Cardiac fibroblast (primary cell): ENCODE measurements at places on chromosomes 4 and X.

GRCh38 chr4:2354118-2354517 is 64.3 kb downstream of the ZFYVE28 start:
- peak; percentile 30 for DNase-seq

DNA sequence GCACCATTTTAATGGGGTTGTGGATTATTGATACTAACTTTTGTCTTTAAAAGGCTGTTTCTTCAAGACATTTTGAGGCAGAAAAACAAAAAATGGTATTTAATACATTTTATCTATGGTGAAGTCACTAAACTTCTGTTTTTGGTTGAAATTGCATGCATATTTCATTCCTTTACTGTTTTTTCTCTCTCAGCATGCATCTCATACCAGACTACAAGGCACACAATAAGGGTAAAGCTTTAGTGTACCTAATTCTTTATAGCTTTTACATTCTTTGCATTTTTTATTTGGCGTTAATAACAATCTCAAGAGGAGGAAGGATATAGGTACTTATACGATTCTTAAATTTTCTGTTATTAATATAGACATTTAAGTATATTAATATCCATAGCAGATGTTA is 151.0 kb upstream of the DKK2 start:
- no peak for DNase-seq

DNA sequence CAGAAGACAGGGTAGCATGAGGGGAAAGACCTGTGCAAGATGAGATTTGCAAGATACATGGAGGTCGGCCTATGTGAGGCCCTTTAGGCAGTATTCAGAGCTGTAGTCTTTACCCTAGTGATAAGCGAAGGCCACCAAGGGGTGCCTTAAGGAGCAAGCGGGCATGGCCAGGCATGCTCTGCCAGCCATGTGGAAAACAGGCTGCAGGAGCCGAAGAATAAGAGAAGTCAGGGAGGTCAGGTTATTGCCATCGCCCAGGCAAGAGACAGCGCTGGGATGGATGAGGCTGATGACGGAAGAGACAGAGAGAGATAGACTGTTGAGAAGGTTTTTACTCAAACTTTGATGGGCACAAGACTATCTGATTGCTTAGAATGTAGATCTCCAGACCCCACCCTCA is 7.0 kb upstream of the FATE1 start:
- no peak for DNase-seq

DNA sequence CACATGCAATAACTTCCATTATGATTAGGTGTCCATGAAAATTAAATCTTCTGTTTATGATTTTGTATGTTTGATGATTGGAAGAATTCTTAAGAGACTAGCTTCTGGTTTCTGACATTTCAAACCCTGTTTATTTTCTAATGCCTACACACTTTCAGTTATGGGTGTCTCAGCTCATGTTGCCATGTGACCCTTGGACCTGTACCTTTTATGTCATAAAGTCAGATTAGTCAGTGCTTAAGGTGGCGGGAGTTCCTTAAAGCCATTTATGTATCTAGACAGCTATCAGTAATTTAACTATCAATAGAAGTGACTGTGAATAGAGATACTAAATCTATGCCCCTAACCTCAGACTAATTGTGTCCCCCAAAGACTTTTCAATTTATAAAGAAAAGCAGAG is 155.6 kb downstream of the GBA3 start:
- no peak for DNase-seq

DNA sequence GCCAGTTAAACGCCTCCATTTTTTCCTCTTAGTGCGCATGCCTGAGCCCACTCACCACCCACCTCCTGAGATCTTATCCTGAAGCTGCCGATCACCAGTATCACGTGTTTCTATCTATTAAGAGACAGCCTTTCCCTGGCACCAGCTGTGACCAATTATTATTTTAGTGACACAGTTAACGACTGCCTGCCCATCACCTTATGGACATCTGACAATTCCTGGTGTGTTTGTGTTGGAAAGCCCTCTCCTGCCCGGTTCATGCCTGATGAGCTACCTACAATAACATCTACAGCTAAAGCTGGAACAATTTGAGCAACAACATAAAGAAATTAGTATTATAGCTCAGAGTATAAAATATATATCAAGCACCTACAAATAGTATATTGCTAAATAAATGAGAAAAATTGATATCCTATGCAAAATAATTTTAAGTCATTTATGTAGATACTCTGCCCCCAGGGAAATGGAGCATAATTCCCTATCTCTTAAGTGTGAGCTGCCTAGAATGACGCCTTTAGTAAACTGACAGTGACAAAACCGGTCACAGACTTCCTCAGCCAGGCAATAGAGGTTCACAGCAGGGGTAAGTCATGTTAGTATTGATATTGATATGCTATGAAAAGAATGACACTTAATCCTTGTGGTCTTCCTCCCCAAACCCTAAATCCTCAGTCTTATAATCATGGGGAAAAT is 862.2 kb downstream of the TRAM1L1 start:
- DNase-seq, result no peak

DNA sequence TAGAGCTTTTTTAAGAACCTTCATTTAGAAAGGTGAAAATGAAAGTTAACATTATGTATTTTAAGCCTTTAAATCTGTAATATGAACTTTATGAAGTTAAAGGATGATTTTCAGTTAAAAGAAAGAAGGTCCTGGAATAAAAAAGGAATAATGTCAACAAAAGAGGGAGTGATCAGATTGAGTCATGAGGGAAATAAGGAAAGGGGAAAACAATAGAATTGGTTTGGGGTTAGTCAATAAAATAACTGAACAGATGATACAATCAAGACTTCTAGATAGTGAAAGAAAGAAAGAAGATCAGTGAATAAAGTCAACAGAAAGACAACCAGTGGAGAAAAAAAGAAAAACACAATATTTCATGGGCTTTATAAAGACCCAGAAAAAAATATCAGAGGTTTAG is 291.6 kb upstream of the ARSJ start:
- DNase-seq, result no peak

- DNase-seq, result no peak
These were observed 472.9 kb upstream of the PRKX start for GRCh38 chrX:4186331-4186730.

GRCh38 chrX:122572461-122572860 is 611.6 kb upstream of the GRIA3 start:
- DNase-seq, result no peak

DNA sequence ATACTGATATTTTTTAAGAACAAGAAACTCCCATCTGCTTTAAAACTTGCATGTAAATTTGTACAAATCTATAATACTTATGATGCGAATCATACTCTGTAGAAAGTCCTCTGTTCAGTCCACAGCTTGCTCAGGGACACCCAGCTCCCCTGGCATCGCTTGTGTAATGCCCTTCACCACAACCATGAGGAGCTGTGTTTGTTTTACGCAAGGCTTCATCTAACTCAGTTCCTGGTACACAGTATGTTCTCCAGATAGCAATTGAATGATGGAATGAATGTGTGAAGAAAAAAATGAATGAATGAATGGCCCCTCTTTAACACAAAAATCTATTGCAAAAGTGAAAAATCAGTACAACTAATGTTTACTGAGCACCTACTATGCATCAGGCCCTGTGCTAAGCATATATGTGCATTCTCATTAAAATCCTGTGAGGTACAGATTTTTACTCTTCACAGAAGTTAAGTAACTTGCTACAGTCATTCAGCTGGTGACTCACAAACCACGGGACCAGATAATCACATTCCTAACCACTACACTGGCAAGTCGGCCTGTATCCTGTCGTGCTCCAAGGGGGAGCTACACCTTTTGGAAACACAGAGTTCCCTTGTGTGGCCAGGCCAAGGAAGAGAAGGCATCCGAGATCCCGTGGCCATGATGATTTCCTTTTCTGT is 58.7 kb upstream of the KDR start:
- DNase-seq, result peak; percentile 95

DNA sequence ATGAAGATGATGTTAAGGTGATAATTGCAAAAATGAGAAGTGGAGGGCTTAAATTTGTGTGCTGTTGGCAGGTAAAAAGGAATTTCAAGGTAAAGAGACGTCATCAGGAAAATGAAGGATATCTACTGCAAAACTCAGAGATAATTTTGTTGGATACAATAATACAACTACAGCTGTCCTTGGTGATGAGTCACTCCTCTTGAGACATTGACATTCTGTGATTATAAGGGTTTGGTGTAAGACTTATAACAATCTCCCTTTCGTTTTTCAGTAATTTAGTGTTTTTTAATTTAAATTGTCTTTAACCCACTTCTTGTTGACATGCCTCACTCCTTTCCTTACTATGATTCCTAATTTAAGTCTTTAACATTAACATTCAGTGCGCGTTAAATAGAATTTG is 1074.1 kb upstream of the SLIT2 start:
- DNase-seq, result peak; percentile 26

- DNase-seq, result no peak
These were observed 333.2 kb upstream of the MAD2L1 start for GRCh38 chr4:120399826-120400225.

DNA sequence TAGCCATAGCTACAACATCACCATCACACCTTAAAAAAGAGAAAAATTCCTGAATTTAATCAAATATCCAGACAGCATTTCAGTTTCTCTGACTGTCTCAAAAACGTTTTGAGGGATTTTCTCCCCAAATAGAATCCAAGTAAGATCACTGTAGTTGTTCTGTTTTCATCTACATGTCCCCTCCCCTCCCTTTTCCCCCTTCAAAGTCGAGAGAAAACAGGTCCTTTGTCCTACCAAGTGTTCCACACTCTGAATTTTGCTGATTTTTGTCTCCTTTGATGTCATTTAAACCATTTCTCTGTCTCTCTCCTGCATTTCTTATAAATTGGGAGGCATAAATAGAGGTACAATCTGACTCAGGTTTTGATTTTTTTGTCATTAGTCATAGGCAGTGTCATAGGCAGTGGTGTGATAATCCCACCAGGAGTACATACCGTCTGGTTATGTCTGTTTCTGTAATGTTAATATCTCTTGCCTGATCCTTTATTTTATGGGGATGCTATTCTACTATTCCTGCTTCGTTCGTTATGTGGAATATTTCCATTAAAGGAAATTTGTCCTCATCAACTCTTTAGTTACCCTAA is 348.6 kb downstream of the PTTG2 start:
- DNase-seq, result peak; percentile 77

DNA sequence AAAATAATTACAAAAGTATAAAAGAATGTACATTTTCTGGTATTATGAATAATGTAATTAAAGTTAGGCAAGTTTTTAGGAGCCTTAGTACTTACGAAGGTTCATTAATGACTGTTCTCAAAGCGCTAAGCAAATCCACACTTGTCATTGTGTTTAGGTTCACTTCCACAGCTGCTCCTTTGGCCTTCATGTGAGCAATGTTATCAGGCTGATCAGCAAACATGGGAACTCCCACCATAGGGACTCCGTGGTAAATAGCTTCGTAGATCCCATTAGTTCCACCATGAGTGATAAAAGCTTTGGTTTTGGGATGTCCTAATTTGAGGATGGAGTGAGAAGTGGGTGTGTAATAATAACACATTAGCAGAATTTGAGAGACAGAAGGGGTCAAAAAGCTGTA is 45.1 kb downstream of the UGT2A2 start:
- no peak for DNase-seq

- DNase-seq, result no peak
These were observed 103.4 kb upstream of the PDLIM3 start for GRCh38 chr4:185638548-185639301.

GRCh38 chr4:6092131-6092530 is 73.9 kb upstream of the C4orf50 start:
- DNase-seq, result no peak
